Activated CD4-positive, alpha-beta T cell treated with anti-CD3 and anti-CD28 coated beads, Interleukin-2, amount 10 ng/mL, durations not matched to agents 24 days and 14 days (primary cell): ENCODE measurements at places on chromosomes 5 and 9. TPM values are rescaled to one million over a fixed set of nuclear protein-coding genes. Genes with fewer than 3 reads are reported as not detected.

DNA sequence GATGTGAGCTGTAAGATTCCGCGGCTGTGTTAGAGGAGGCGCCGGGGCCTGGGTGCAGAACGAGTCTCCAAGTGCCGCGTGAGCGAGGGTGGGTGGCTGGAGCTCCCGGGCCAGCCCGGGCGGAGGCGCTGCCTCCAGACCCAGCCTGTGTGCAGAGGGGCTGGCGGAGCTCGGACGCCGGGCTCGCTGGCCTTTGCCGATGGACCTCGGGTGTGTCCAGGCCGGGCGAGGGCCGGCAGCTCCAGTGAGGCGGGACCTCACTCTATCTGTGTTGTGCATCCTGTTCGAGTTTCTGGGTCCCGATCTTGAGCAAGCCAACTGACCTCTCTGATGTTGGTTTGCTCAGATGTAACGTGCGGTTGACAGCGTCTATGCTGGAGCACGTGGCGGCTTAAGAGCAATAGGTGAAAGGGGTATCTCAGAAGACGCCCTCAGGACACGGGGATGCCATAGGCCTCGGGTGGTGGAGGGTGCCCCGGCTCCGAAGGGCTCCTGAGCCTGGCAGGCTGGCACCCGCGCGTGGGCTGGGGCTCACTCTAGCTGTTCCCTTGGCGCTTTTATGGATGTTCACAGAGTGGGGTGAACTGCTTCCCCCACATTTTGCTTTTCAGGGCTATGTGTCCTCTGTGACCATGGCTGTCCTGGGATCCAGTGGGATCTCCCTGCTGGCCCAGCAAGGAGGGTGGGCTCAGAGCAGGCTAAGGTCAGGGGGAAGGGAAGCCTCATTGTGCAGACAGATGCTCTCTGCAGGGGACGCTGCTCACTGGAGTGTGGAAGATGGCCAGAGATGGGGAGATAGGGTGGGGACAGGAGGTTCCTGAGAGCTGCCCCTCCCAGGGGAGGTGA lies 69.8 kb downstream of the MRPL36 start:
- no peaks in the 10 kb centered on the region for H3K4me1 ChIP-seq
- H3K36me3 ChIP-seq, result no peaks in the 10 kb centered on the region
- no peaks in the 10 kb centered on the region for H3K27me3 ChIP-seq
- no peak for DNase-seq
- H3K4me3 ChIP-seq, result no peak overlapping the region

DNA sequence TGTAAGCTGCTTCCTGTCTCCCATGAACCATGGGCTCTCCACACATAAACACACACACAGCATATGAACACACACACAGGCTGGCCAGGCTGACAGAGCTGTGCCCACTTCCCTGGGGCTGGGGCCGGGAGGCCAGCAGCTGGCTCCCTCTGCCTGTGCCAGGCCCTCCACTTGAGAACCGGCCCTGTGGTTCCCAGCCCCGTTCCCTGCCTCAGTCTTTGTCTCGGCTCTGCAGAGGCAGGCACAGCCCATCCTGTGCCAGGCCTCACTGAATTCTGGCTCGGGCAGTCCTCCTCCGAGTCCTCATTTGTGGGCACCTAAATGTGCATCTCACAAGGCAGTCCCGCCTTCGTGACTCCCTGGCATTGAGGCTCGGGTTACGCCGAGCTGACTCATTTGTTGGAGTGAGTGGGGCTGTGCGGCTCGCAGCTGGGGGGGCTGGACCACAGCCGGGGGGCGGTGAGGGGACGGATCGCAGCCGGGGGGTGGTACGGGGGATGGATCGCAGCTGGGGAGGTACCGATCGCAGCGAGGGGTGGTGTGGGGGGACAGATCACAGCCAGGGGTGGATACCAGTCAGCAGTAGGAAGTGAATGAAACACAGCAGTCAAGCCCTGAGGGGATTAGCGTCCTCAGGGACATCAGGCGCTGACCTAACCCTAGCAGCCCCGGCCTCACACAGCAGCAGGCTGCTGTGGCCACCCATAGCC lies 72.3 kb downstream of the PSMB7 start:
- no peak overlapping the region for H3K4me3 ChIP-seq
- no peaks in the 10 kb centered on the region for H3K4me1 ChIP-seq
- DNase-seq, result no peak
- H3K36me3 ChIP-seq, result no peaks in the 10 kb centered on the region
- H3K27me3 ChIP-seq, result no peaks in the 10 kb centered on the region

The INSL4 gene
- not detected in 2 replicates for total RNA-seq

GRCh38 chr9:90032296-90033027 lies 427.6 kb downstream of the GADD45G start:
- H3K36me3 ChIP-seq, result no peaks in the 10 kb centered on the region
- DNase-seq, result no peak
- H3K27me3 ChIP-seq, result peaks cover 21% of the 10 kb centered on the region
- H3K27ac ChIP-seq, result no peak overlapping the region
- no peak overlapping the region for H3K4me3 ChIP-seq

The SPATA31C1 gene
- not detected in 2 replicates for total RNA-seq
